ENCODE measurements at places on chromosomes 4 and X.

- DNase-seq: no peak
These were observed 486.6 kb upstream of the PCDH10 start for GRCh38 chr4:132662456-132662855.

GRCh38 chrX:44903830-44904530 is 31.0 kb downstream of the KDM6A start:
- DNase-seq: no peak

DNA sequence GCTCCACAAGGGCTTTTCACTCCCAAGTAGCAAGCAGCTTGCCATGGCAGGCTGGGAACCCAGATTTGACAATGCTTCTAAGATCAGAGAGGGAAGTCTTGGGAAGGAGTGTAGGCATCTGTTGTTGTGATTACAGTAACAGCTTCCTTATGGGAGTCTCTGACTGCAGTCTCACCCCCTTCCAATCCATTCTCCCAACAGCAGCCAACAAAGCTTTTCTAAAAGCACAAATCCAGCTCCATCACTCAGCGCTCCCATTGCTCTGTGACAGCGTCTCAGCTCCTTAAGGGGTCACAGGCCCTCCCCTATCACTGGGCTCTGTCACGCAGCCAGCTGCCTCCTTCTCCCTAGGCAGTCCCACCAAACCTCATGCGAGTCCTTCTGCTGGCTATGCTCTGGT is 7.1 kb downstream of the IGFBP7 start:
- no peak for DNase-seq

DNA sequence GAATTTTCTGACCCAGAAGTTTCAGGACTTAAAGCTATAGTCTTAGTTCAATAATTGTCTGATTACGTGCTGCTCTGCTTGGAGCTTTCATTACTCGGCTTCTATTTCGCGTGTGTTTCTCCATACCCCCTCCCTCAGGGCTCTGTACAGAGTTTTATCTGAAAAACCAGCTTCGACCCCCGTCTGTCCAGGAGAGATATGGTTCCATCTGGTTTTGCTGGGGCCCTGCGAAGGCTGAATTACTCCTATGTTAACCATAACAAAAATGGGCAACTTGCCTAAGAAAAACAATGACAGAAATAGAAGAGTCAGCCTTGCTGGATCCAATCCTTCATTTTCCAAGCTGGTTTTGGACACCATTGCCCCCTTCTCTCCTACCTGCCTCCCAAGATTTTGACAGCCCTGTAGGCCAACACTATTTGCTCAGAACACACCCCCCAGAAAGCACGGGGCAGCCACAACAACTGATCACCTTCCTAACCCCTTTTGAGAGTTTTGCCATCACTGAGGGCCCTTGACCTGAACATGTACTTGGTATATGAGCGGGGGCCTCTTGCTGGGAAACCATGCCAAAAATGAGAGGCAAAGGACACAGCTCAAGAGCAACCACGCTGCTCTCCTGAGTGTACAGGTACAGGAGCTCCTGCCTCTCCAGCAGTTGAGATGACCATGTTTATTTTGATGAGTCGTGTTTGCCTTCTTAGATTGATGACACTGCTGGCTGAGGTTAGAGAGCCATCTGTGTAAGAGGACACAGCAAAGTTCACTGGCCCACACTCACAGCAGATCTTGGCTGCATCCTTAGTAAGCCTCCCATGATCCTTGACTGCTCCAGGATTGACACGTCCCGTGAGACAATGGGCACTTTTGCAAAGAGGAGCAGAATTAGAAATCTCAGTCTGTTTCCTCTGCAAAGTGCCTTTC is 36.2 kb upstream of the ATP6AP2 start:
- DNase-seq: no peak

- no peak for DNase-seq
These were observed 10.6 kb upstream of the PGRMC2 start for GRCh38 chr4:128298146-128298758.

GRCh38 chr4:2071912-2072867 is 13.1 kb downstream of the NAT8L start:
- no peak for DNase-seq

GRCh38 chr4:72084587-72085011 is 52.8 kb downstream of the NPFFR2 start:
- DNase-seq: no peak

GRCh38 chr4:157045507-157046127 is 30.3 kb upstream of the GLRB start:
- no peak for DNase-seq

DNA sequence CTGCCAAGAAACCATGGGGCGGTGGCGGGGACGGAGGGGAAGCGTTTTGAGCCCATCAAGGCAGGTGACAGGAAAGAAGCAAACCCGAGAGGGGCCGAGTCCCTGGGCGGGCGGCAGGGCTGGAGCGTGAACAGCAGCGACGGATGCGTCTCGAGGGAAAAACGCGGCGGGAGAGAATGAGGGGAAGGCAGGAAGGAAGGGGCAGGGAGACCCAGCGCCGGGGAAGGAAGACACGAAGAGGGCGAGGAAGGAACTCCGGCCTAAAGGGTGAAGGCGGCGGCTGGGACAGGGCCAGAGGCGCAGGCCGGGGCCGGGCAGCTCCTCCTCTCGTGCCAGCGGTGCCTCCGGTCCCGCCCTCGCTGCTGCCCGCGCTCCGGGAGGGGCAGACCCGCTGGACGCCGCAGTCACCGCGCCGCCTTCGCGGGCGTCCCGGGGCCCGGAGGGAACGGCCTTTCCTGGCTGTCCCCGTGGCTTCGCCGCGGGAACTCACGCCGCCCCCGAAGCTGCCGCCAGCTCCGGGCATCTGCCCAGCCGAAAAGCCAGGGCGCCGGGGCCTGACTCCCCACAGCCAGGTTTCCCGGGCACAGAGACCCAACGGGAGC is 751 bp upstream of the RGS12 start:
- peak; percentile 63 for DNase-seq
